Femur (tissue), 1 donor: ENCODE measurements at places on chromosomes 4 and X.
A peak's percentile ranks its signal among the peaks of the same experiment; 100 is the strongest.

DNA sequence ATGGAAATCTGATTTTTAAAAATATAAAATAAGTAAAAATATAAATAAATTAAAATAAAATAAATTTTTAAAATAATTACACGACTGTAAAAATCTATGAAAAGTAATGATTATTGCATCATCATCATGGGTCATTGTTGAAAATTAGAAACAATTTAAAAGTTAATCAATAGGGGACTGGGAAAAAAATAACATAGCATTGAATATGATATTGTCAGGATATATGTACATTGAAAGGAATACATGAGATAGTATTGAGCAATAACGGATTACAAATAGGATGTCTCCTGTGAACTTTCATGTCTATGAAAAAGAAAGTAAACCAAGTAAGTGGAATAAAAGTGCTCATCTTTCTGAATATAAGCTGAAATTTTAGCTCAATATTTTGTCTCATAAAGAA, 566.8 kb upstream of the HTR2C start:
- DNase-seq, result no peak

- DNase-seq, result no peak
These were observed 1593.2 kb downstream of the C4orf33 start for GRCh38 chr4:130689181-130689580.

GRCh38 chrX:13805241-13805640, 11.7 kb downstream of the GPM6B start:
- no peak for DNase-seq

DNA sequence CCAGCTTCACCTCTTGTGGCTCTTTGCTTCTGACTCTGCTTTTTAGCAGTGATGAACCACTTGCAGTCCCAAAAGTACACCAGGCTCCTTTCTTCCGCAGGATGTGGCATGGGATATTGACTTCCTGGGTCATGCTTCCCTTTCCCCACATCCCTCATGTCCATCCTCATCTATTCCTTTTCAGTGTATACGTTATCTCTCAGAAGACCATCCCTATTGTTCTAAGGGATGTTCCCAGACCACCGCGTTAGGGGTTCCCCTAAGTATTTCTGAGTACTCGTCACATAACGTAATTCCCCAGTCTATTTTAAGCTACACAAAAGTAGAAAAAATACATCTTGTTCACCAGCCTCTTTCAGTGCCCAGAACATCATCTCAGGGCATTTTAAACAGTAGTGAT, 71.1 kb upstream of the NLGN4X start:
- no peak for DNase-seq

DNA sequence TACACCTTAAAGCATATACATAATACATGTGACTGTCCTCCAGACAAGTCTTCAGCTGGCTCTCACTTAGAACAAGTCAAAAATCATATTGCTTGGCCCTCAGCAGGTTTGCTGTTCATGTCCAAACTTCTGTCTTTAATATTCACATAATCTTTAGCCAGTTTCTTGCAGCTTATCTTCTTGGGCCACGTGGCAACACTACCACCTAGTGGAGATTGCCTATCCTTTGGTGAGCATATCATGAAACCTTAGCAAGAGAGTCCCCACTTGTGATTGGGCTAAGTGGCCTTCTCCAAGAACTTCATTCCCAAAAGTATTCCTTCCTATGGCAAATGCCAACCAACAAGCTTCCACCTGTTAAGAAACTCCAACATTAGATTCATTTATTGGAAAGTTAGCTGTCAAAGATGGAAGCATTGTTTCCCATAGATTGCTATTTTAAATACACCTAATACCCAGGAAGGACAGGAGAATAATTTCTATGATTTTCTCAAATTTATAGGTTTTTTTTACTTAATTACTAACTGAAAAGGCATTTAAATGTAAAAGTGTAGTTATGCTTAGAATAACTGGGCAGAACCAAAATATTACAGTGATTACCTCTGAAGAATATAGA, 231.9 kb upstream of the INTU start:
- peak; percentile 88 for DNase-seq

- DNase-seq, result no peak
These were observed 27.5 kb downstream of the TBC1D19 start for GRCh38 chr4:26611372-26611771.

DNA sequence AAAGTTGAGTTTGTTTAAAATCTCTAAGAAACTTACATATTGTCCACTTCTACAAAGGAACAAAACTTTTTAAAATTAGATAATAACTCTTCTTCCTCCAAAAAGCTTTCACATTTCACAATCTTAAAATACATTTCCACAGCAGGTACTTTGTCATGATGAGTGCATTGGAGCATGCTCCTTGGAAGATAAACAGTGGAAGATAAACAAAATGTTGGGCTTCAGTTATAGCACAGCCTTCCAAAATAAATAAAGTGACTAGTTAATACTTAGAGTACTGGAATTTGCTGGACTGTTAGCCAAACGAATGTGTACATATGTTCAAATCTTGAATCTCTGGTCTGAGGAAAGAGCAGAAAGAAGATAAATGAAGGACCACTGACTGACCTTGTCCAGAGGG, 54.9 kb upstream of the PDE5A start:
- no peak for DNase-seq

DNA sequence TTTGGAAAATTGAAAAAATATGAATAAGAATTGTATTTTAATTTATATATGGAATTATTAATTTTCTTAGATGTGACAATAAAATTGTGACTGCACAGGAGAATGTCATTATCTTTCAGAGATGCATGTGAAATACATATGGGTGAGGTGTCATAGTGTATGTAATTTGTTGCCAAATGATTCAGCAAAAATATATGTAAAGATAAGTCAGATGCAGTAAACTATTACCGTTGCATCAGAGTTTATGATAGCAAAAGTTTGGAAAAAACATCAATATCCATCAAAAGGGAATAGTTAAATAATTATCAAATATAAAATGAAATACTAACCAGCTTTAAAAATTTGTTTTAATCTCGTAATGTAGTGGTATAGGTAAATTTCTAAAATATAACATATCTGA, 10.4 kb upstream of the SLC7A11 start:
- no peak for DNase-seq

GRCh38 chr4:101419336-101420135, 72.2 kb upstream of the PPP3CA start:
- no peak for DNase-seq

DNA sequence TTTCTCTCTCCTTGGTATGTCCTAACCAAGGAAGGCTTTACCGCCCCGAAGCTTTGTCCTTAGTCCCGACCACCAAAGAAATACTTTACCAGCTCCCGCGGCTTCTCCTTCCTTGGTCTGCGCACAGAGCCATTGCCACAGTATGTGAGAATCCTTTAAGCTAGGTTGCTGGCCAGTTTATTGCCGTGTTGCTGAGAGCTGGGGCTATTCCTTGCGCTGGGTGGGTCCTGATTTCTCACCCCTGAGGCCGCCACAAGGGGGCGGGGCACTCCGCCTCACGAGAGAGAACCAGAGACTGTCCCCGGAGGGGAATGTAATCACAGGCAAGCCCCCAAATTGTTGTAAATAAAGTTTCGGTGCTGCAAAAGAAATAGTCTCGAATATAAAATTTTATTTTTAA, 331.0 kb upstream of the PCDH10 start:
- no peak for DNase-seq
